ENCODE measurements at places on chromosomes 7 and 10.

GRCh38 chr10:119807960-119808697 lies 64.5 kb downstream of the MCMBP start:
- H3K27ac ChIP-seq: no peak overlapping the region
- no peaks in the 10 kb centered on the region for H3K4me1 ChIP-seq
- no peak overlapping the region for H3K4me3 ChIP-seq
- H3K27me3 ChIP-seq: no peaks in the 10 kb centered on the region
- peaks cover 12% of the 10 kb centered on the region for H3K36me3 ChIP-seq

DNA sequence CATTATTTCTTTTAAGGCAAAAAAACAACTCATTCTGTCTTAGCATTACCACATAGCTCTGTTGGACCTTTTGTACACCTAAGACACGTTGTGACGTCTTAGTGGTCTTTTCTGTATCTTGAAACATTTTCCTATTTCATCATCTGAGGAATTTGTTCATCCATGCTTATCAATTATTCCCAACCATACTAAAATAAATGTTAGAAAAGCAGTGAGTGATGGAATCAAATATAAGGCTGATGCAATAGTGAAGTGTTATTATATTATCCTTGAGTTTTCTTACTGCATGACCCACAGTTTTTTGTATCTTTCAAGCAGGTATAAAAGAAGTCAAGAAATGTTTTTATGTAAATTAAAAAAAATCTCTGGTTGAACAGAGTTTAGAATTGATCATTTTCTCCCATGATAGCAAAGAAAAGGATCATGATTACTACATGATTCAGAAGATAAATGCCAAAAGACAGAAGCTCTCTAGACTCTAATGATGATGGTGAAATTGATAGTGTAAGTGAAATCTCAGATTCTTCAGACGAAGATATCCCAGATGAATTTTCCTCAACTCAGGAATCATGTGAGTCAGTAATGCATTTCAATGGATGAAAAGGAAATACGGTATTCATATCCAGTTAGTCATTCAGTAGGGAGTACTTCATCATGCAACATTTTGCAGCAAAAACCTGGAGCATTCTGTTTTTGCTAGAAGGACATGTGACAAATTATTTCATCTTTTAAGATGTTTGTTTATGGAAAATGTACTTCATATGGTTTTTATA lies 51.4 kb downstream of the CELF2 start:
- no peak overlapping the region for H3K27ac ChIP-seq
- no peak overlapping the region for H3K4me3 ChIP-seq
- no peaks in the 10 kb centered on the region for H3K4me1 ChIP-seq
- no peaks in the 10 kb centered on the region for H3K36me3 ChIP-seq

DNA sequence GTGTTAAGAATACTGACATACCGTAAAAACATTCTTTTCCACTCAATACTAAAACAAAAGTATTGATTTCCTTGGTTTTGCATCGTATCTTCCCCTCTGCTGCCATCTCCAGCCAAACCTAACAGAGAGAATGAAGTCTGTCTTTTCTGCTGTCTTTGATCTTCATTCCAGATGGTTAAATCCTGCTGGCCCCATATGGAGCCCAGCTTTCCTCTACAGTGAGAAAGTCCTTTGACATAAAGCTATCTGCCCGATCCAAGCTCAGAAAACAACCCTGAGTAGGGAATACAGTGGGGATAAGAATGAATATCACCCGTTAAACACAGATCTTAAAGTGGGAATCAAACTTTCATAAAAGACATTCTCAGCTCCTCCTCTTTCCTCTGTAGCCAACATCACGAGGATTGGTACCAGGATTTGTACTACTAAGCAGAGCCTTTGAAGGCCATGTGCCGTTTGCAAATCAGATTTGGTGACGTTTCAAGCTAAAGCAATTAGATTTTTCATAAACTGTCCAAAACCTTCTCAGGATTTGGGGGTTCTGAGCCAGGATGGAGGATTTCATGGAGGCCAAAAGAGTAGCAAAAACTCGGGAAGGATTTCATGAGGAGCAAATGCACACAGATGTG lies 30.8 kb upstream of the GPAM start:
- DNase-seq: no peak
- H3K36me3 ChIP-seq: no peaks in the 10 kb centered on the region
- H3K4me3 ChIP-seq: no peak overlapping the region
- no peak overlapping the region for H3K27ac ChIP-seq
- no peaks in the 10 kb centered on the region for H3K4me1 ChIP-seq
- no peaks in the 10 kb centered on the region for H3K27me3 ChIP-seq

GRCh38 chr7:70614237-70615045 lies 517.5 kb upstream of the GALNT17 start:
- no peak overlapping the region for H3K27ac ChIP-seq
- no peaks in the 10 kb centered on the region for H3K36me3 ChIP-seq
- no peak for DNase-seq
- no peaks in the 10 kb centered on the region for H3K4me1 ChIP-seq
- no peak overlapping the region for H3K4me3 ChIP-seq
- no peaks in the 10 kb centered on the region for H3K27me3 ChIP-seq

DNA sequence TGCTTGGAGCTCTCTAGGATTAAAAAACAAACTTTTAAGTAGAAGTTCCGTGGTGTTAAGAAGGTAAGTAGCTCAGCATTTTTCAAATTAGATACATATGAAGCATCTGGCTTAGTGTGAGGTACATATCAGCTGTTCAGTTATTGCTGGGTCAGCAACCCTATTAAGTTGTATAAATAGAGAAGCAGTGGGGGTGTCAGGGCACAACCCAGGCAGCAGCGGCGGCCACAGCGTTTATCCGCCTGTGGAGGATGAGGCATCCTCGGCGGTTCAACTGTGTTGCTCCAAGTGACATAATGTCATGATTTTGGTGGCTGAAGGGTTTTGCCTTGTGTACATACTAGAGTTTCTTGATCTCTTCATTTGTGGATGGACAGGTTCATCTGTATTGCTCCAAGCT lies 54.6 kb upstream of the KIF5B start:
- H3K27me3 ChIP-seq: no peaks in the 10 kb centered on the region
- no peak overlapping the region for H3K27ac ChIP-seq
- peaks cover 8% of the 10 kb centered on the region for H3K4me1 ChIP-seq
- H3K4me3 ChIP-seq: no peak overlapping the region
- DNase-seq: no peak

GRCh38 chr10:28249512-28249911 lies 53.4 kb downstream of the MPP7 start:
- H3K27ac ChIP-seq: no peak overlapping the region
- H3K27me3 ChIP-seq: no peaks in the 10 kb centered on the region
- H3K4me1 ChIP-seq: peaks cover 22% of the 10 kb centered on the region
- H3K4me3 ChIP-seq: no peak overlapping the region
- H3K36me3 ChIP-seq: no peaks in the 10 kb centered on the region
- DNase-seq: no peak

GRCh38 chr10:83410570-83410969 lies 728.7 kb upstream of the GHITM start:
- H3K27ac ChIP-seq: no peak overlapping the region
- H3K27me3 ChIP-seq: no peaks in the 10 kb centered on the region
- no peaks in the 10 kb centered on the region for H3K36me3 ChIP-seq
- H3K4me1 ChIP-seq: no peaks in the 10 kb centered on the region

GRCh38 chr7:25964483-25964991 lies 187.5 kb upstream of the NFE2L3 start:
- H3K27me3 ChIP-seq: no peaks in the 10 kb centered on the region
- H3K4me1 ChIP-seq: peaks cover 13% of the 10 kb centered on the region
- H3K27ac ChIP-seq: no peak overlapping the region
- DNase-seq: no peak

GRCh38 chr7:105653441-105654005 lies 72.2 kb upstream of the EFCAB10 start:
- H3K4me3 ChIP-seq: no peak overlapping the region
- DNase-seq: no peak
- H3K36me3 ChIP-seq: no peaks in the 10 kb centered on the region
- peaks cover 4% of the 10 kb centered on the region for H3K4me1 ChIP-seq
- H3K27ac ChIP-seq: no peak overlapping the region

DNA sequence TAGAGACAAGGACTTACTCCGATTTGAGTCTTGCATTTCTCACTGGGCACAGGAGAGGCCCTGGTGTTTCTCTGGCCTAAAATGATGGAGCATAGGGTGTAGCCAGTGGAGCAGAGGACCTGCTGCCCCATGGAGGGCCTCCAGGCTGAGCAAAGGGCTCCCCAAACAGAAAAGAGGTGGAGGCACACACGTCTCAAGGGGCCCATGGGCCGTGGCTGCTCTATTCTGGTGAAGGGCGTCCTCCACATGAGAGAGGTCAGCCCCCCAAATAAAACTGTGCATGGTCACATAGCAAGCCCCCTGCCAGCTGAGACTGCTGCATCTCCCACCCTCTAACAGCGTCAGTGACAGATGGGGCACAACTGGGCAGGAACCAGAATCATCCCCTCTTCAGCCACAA lies 41.4 kb downstream of the MYO1G start:
- no peak overlapping the region for H3K4me3 ChIP-seq
- DNase-seq: no peak
- no peaks in the 10 kb centered on the region for H3K4me1 ChIP-seq
- H3K27ac ChIP-seq: no peak overlapping the region

GRCh38 chr7:142581341-142581740 lies 167.9 kb upstream of the PRSS1 start:
- peaks cover 27% of the 10 kb centered on the region for H3K4me1 ChIP-seq
- no peaks in the 10 kb centered on the region for H3K36me3 ChIP-seq
- no peaks in the 10 kb centered on the region for H3K27me3 ChIP-seq
- H3K4me3 ChIP-seq: no peak overlapping the region
- DNase-seq: no peak
- H3K27ac ChIP-seq: peak overlapping the region; percentile 16

DNA sequence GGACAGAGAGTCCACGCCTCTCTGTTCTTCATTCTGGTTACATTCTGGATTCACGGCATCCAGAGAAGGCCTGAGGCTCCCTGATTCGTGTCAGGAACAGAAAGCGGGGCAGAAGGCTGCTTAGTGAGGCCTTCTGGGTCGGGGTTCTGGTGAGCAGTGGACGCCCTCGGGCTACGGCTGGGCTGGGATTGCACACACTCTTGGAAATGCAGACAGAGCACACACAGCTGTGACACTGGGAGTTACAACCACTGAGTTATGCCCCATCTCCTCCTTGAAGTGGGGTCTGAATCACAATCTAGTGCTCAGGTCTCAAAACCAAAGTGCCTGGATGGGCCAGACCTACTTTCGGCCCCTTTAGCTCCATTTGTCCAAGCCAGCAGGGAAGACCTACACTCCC lies 156.9 kb upstream of the GDF10 start:
- no peaks in the 10 kb centered on the region for H3K27me3 ChIP-seq
- H3K4me1 ChIP-seq: peaks cover 6% of the 10 kb centered on the region
- no peak overlapping the region for H3K4me3 ChIP-seq
- H3K27ac ChIP-seq: no peak overlapping the region

GRCh38 chr10:97711640-97712572 lies 1.6 kb upstream of the MARVELD1 start:
- peaks cover 17% of the 10 kb centered on the region for H3K36me3 ChIP-seq
- H3K4me1 ChIP-seq: peaks cover 16% of the 10 kb centered on the region
- DNase-seq: no peak
- H3K27me3 ChIP-seq: no peaks in the 10 kb centered on the region
- H3K27ac ChIP-seq: peak overlapping the region; percentile 94

DNA sequence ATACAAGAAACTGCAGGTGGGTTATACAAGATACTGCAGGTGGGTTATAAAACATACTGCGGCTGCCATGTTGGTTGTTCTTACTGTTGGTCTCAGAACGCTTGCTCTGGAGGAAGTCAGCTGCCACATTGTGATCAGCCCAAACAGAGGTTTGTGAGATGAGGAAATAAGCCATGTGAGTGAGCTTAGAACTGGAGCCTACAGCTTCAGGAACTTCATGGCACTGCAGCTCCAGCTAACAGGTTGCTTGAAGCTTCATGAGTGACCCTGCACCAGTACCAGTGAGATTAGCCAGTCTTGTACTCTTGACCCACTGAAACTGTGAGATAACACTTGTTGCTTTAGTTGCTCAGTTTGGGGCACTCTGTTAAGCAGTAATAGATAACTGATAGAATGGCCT lies 74.5 kb upstream of the PRKCQ start:
- no peaks in the 10 kb centered on the region for H3K27me3 ChIP-seq
- DNase-seq: no peak
- no peak overlapping the region for H3K4me3 ChIP-seq
- H3K27ac ChIP-seq: no peak overlapping the region

DNA sequence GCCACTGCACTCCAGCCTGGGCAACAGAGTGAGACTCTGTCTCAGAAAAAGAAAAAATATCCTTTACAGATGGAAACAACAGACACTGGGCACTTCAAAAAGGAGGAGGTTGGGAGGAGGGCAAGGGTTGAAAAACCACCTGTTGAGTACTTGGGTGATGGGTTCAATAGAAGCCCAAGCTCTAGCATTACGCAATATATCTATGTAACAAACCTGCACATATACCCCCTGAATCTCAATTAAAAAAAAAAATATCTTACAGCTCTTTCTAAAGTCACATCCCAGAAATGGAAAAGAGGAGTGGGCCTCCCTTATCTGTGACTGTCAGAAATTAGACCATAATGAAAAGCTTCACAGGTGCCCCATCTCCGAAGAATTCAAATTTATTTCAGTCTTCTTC lies 12.1 kb downstream of the VIM start:
- H3K27me3 ChIP-seq: no peaks in the 10 kb centered on the region
- peaks cover 29% of the 10 kb centered on the region for H3K36me3 ChIP-seq
- no peak for DNase-seq
- H3K4me3 ChIP-seq: no peak overlapping the region
- H3K4me1 ChIP-seq: no peaks in the 10 kb centered on the region
- H3K27ac ChIP-seq: no peak overlapping the region

GRCh38 chr7:17654940-17655339 lies 285.4 kb downstream of the SNX13 start:
- H3K36me3 ChIP-seq: no peaks in the 10 kb centered on the region
- H3K4me1 ChIP-seq: peaks cover 17% of the 10 kb centered on the region
- DNase-seq: no peak
- H3K27ac ChIP-seq: no peak overlapping the region

- H3K27me3 ChIP-seq: peaks cover 6% of the 10 kb centered on the region
- H3K27ac ChIP-seq: no peak overlapping the region
- H3K4me3 ChIP-seq: no peak overlapping the region
- no peaks in the 10 kb centered on the region for H3K4me1 ChIP-seq
- no peaks in the 10 kb centered on the region for H3K36me3 ChIP-seq
These were observed 74.8 kb upstream of the PALS2 start for GRCh38 chr7:24498439-24498838.

GRCh38 chr10:99672884-99673283 lies 13.6 kb downstream of the ENTPD7 start:
- H3K36me3 ChIP-seq: peaks cover 66% of the 10 kb centered on the region
- no peak for DNase-seq
- H3K4me3 ChIP-seq: no peak overlapping the region
- H3K4me1 ChIP-seq: peaks cover 3% of the 10 kb centered on the region

DNA sequence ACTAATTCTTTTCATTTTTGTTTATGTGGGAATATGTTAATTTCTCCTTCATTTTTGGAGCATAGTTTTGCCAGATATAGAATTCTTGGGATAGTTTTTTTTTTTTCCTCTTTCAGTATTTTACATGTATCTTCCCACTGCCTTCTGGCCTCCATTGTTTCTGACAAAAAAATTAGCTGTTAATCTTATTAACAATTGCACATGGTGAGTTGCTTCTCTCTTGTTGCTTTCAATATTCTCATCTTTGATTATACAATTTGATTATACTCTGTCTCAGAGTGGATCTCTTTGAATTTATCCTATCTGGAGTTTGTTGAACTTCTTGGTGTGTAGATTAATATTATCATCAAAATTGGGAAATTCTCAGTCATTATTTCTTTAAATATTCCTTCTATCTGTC lies 41.4 kb upstream of the HABP2 start:
- H3K4me3 ChIP-seq: no peak overlapping the region
- no peaks in the 10 kb centered on the region for H3K4me1 ChIP-seq
- DNase-seq: no peak

- peaks cover 27% of the 10 kb centered on the region for H3K36me3 ChIP-seq
- peak; percentile 93 for DNase-seq
- peaks cover 61% of the 10 kb centered on the region for H3K4me1 ChIP-seq
- no peaks in the 10 kb centered on the region for H3K27me3 ChIP-seq
- peak overlapping the region; percentile 26 for H3K4me3 ChIP-seq
These were observed 147.6 kb downstream of the ARID5B start for GRCh38 chr10:62048919-62049623.

Data from RWPE2 (cell line).